ENCODE measurements at places on chromosomes 3 and 15. TPM values are rescaled to one million over a fixed set of nuclear protein-coding genes. Genes with fewer than 3 reads are reported as not detected.

- peak; percentile 69 for DNase-seq
These were observed 45.3 kb upstream of the MAGEF1 start for GRCh38 chr3:184757022-184757651.

GRCh38 chr3:105594219-105594618, 227.5 kb downstream of the ALCAM start:
- no peak for DNase-seq

Gene ANKRD63
- 0.35 TPM for total RNA-seq

GRCh38 chr15:64731805-64732151, 43.6 kb downstream of the RBPMS2 start:
- DNase-seq: no peak

Gene WNT5A
- total RNA-seq: 34.6 TPM

GRCh38 chr3:8579096-8579495, 65.5 kb downstream of the SSUH2 start:
- DNase-seq: peak; percentile 44

Gene SUSD5
- total RNA-seq: 15.6 TPM

DNA sequence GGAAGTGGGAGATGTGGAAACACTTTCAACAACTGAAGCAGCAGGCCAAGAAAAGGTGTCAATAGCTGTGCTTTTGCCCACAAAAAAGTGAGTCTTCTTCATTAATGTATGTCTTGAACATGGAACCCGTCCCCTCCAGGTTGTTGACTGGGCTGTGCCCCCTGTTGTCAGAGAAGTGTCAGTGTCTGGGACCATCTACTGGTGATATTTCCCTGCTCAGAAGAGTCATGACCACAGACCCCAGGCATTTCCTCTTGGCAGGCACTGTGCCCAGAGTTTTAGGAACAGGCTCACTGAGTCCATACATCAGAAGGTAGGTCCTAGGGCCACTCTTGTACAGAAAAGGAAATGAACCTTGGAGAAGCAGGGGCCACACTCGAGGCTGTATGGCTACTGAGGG, 54.8 kb upstream of the LARS2 start:
- DNase-seq: no peak

Gene C2CD4A
- total RNA-seq: 0.04 TPM

GRCh38 chr3:103195216-103195615, 760.4 kb downstream of the ZPLD1 start:
- no peak for DNase-seq

- peak; percentile 75 for DNase-seq
These were observed 2.4 kb downstream of the SLCO3A1 start for GRCh38 chr15:91855684-91856489.

DNA sequence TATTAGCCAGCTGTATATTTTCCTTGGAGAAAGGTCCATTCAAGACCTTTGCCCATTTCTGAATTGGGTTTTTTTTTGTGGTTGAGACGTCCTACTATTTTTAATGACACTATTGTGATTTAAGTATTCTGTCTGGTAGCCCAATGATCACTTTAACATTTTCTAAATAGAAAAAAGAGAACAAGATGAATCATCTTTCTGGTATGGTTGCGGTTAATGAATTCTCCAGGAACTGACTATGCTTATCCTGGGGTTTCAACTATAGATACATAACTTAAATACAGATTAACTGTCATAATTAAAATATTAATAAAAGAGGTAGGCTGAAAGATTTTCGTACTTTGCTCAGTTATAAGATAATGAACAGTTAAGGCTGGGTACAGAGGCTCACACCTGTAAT, 51.9 kb downstream of the PBRM1 start:
- DNase-seq: no peak

Gene A4GNT
- 0.16 TPM for total RNA-seq

- DNase-seq: no peak
These were observed 64.4 kb upstream of the ACAN start for GRCh38 chr15:88738796-88739195.

DNA sequence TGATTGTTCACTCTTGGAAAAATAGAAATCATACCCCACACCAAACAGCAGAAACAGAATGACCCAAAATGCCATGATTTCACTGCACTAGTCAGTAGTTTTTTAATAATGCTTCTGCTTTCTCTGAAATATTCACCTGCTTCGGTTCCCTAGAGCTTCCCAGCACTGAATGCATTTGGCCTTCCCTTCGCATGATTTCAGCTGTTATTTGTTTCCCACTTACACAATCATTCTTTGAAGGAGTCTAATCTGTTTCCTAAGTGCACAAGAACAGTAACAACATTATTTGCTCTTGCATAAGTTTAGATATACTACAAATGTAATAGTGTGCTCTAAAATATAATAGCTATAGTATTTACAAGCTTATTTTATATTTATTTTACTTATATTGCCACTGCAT, 178.7 kb downstream of the STAC start:
- no peak for DNase-seq

DNA sequence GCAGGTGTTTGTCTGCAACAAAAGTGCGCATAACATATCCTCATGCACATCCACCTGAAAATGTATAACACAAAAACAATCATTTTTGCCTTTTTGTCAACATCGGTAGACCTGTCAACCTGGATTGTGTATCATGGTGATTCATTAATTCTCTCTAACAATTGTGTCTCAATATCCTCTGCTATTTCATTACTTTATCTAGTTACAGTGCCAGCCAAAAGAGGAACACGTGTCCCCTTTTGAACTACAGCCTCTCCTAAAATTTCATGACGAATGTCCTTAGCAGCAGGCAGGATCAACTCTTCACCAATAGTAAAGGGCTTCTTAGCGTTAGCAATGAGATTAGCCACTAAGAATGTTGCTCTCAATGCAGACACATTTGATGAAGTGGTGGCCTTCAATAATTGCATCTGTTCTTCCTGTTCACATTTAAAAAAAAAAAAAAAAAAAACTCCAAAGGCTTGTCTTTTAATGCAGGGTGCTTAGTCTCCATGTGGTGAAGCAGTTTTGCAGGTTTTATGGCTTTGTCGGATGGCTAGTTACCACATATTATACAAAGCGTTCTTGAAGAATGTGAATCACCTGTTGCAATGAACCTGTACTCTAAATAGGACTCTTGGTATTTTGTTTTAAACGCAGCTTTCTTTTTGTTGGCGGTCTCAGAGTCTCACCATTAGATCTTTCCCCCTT, 45.7 kb upstream of the MCTP2 start:
- DNase-seq: no peak

GRCh38 chr3:62131620-62132019, 241.7 kb downstream of the FEZF2 start:
- DNase-seq: no peak

- no peak for DNase-seq
These were observed 53.3 kb downstream of the EXOG start for GRCh38 chr3:38549486-38549885.

Gene TMEM207
- not detected for total RNA-seq

Gene HCLS1
- 1.9 TPM for total RNA-seq

GRCh38 chr3:65581313-65581712, 457.4 kb downstream of the MAGI1 start:
- no peak for DNase-seq

DNA sequence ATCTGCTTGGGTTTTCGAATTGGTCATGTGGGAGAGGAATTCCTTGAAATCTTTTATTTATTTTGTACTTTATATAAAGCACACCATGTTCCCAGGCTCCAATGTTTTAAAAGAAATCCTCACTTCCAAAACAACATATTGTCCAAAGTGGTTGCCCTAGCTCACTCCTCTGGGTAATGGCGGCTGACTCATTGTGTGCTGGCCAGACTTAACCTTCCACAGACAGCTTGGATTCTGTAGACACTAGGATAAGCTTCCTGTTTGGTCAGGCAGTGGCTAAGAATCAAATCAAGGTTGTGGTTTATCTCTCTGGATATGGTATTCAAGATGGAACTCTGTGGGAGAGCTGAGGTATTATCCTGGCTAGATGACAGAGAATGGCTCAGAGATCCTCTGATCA, 55.8 kb upstream of the FAM98B start:
- DNase-seq: peak; percentile 16

GRCh38 chr3:10575601-10576160, 70.3 kb upstream of the ATP2B2 start:
- no peak for DNase-seq

DNA sequence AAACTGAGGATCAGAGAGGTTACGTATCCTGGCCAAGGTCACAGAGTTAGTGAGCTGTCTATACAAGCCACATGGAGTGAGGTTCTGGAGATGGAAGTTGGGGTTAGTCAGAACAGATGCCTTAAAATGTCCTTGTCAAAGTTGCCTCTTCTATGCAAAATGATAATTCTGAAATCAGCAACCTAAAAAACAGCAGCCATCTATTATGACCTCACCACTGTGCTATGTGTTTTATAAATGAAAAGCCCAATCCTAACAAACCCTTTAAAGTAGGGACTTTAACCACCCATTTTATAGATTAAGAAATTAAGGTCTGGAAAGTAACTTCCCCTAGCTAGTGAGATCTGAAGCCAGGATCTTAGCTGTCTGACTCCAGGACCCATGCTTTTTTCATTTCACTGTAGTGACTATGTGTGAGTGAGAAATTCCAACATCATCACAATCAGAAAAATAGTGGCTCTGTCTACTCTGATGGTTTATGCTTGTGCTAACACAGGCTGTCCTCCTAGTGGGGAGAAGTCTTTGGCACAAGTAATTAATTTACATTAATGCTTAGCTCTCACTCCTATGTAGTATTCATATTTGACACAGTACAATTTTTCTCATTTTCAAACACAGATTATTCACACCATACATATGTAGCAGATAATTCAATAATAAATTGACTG, 143.6 kb downstream of the ANO10 start:
- no peak for DNase-seq

Gene BSN
- 0.14 TPM for total RNA-seq

GRCh38 chr3:85054579-85054978, 95.8 kb downstream of the CADM2 start:
- no peak for DNase-seq

GRCh38 chr3:14706096-14706495, 31.2 kb downstream of the C3orf20 start:
- DNase-seq: no peak

GRCh38 chr3:191170097-191170496, 28.9 kb upstream of the OSTN start:
- DNase-seq: no peak

DNA sequence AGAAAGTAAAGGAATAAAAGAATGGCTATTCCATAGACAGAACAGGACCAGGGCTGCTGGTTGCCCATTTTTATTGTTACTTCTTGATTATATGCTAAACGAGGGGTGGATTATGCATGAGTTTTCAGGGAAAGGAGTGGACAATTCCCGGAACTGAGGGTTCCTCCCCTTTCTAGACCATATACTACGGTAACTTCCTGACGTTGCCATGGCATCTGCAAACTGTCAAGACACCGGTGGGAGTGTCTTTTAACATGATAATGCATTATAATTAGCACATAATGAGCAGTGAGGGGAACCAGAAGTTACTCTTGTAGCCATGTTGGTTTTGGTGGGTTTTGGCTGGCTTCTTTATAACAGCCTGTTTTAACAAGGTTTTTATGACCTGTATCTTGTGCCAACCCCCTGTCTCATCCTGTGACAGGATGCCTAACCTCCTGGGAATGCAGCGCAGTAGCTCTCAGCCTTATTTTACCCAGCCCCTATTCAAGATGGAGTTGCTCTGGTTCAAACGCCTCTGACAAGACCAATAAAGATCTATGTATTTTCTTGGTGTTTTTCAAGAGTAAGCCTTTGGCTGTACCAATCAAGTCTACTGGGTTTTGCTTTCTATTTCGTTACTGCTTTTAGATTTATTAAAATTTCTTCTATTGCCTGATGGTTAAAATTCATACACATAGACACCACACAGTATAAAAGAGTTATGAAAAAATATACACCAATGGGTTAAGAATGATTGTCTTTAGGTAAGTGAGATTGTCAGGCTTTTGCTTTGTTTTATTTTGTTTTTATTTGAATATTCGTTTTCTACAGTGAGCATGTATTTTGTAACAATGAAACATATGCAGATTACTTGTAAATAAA, 37.4 kb upstream of the CTDSPL start:
- no peak for DNase-seq

Gene LIPC
- total RNA-seq: 0.35 TPM

- no peak for DNase-seq
These were observed 352.6 kb downstream of the NLGN1 start for GRCh38 chr3:173750095-173750494.

- DNase-seq: no peak
These were observed 30.4 kb downstream of the SKIL start for GRCh38 chr3:170387950-170388349.

DNA sequence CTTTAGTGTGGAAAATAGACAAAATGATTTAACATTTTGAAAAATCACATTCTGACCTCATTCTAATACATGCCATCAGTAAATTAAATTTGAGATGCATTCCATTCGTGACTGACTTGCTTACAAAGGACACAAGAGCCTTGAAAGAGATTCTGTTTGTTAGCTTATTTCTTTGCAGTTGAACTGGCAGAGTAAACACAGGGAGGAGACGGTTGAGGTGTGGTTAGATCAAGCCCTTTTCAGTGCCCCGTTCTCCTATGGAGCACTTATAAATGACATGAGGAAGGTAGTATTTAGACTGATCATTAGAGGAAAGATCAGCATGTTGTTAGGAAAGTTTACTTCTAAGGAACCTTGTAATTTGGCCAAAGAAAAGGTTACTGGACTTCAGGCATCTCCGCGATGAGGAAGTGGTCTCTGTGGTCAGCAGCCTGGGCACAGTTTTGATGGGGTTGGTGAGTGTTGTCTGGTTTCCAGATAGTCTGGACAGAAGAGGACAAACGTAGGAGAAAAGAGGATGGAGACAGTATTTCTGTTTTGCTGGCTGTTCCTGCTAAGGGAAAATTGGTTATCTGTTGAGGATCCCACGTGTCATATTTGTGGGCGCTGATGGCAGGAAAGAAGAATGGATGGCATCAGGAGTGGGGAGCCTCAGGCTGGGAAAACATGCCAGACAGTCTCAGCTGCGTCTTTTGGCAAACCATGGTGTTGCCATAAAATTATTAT, 328.9 kb upstream of the TBL1XR1 start:
- DNase-seq: no peak

Gene GOLGA8Q
- total RNA-seq: 0.18 TPM
